RKO (cell line): ENCODE measurements at places on chromosomes 4 and X.

GRCh38 chr4:20017070-20017776, 234.5 kb upstream of the SLIT2 start:
- DNase-seq, result no peak

DNA sequence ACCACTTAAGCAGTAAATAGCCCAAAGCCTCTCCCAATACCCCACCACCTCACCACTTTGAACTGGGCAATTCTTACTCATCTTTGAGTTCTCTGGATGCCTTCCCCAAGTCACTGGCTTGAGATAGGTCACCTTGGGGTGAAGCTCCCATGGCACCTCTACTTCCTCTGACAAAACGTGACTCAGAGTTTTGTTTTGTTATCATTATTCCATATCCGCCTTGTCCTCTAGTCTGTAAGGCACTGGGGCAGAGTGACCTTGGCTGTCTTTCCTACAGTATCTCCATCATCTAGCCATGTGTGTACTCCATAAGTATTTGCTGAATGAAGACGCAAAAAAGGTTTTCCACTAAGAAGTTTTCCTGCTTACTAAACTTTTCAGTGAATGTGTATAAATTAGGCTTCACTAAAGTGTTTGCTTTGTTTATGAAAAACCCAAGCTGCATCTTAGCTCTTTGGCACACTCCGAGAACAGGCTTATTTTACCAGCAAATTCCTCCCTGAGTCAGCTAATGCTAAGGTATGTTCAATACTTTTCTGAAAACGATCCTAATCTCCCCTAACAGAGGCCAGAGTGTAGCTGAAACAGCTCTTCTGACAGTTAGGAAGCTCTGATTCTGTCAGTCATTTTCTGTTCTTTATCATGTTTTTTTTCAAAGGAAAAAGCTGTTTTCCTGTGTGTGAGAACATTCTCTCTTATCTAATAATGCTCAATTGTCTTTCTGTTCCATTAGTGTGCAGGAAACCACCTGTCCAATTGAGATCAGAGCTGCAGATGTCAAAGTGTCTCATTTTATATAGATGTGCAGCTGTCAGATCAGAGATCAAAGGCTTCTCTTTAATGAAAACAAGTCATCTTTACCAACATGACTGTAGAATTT, 30.2 kb upstream of the TSPAN5 start:
- peak; percentile 77 for DNase-seq

DNA sequence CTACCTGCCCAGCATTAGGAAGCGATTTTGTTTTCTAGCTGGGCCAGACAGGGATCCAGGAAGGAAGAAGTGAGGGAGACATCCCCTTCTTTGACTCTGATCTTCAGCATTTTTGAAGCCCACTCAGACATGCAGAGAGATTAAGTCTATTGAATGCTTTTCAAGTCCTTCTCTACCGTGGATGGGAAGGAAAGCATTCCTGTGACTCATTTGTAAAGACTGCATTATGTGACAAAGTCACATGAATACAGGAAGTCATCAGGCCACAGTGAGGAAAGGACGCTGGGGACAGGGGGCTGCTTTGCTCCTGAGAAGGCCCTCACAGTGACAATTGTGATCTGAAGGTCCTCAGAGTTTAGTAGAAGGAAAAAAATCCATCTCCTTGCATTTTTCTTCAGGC, 67.4 kb upstream of the GBA3 start:
- DNase-seq, result no peak

DNA sequence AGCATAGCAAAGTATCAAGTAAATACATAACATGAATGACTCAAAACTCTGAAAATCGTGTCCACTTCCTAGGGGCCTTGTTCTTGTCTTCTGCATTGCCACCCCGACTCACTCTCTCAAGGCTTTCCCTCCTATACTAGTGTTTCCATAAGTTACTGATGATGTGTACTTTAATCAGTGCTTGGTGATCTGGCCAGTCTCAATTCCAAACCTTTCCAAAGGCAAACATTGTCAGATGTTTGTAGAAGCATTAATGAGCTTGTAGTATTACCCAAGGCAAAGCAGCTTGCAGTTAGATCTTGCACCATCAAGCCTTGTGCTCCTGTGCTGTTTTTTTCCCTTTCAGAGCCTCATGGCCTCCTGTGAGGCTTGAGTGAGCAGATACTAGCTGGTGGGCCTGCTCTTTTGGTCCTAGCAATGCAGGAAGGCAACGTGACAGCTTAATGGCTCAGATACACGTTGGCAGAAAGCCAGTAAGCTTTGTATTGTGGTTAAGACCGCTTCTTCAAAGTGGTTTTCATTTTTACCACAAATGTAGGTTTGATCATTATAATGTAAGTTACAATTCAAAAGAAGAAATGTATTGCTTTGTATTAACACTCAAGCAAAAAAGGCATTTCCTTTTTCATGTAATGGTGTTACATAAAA, 51.8 kb downstream of the RBPJ start:
- peak; percentile 14 for DNase-seq

GRCh38 chr4:12562021-12562420, 922.1 kb downstream of the RAB28 start:
- DNase-seq, result no peak

DNA sequence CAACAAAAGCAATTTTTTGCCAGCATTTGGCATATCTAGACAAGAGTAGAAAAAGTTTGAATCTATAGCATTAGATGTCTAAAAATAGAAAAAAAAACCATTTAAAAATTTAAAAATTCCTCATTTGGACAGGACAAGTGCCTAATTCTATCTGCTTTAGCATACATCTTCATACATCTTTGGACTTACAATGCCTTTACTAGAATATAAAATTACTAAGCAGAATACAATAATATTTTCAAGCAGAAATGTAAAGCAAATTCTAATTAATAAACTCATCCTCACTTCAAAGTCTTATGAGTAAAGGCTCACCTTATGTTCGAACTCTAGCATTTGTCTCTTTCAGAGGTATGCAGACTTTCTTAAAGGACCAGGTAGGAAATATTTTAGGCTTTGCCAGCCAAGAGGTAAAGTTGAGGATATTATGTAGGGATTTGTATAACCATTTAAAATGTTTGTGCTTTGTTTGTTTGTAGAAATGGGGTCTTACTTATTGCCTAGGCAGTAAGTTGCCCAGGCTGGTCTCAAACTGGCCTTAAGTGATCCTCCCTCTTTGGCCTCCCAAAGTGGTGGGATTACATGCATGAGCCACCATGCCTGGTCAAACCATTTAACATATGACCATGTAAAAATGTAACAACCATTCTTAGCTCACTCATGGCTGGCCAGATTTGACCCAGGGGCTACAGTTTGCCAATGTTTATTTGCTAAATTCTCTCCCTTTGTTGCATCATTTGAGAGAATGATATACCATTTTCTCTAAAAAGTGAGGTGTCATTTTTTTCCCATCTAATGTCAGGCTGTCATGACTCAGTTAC, 29.1 kb downstream of the UGDH start:
- DNase-seq, result no peak

DNA sequence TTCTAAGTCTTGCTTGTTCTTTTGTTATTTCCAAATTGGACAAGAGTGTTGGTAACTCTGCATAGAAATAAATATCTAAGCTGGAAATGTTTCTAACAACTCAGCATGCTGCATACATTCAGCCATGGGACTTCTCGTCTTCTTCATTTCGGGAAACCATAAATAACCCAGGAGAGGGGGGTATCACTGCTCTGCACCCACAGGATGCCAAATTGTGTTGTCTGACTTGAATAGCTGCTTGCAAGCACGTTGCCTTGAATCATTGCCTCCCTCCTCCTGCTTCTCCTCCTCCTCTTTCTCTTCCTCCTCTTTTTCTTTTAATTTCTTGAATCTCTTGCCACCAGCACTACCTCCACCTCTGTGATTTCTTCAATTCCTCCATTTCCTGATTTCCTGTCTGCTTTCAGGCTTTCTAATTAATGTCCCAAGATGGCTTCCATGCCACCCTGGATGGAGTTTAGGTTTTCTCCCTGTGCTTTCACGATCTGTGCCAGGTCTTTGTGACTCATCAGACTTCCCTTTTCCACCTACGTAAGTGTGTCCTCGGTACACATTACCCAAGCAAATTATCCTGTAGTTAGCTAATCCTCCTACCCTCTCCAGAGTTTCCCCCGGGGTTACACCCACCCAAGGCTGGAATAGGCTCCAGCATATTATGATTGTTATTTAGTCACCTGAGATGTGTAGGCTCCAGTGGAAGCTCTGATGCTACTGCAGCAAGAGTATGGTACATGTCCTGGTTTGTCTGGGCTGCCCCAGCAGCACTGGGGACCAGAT, 122.6 kb upstream of the VCX3B start:
- no peak for DNase-seq

- peak; percentile 56 for DNase-seq
Observed at GRCh38 chr4:27278615-27279375, 418.2 kb downstream of the STIM2 start.

DNA sequence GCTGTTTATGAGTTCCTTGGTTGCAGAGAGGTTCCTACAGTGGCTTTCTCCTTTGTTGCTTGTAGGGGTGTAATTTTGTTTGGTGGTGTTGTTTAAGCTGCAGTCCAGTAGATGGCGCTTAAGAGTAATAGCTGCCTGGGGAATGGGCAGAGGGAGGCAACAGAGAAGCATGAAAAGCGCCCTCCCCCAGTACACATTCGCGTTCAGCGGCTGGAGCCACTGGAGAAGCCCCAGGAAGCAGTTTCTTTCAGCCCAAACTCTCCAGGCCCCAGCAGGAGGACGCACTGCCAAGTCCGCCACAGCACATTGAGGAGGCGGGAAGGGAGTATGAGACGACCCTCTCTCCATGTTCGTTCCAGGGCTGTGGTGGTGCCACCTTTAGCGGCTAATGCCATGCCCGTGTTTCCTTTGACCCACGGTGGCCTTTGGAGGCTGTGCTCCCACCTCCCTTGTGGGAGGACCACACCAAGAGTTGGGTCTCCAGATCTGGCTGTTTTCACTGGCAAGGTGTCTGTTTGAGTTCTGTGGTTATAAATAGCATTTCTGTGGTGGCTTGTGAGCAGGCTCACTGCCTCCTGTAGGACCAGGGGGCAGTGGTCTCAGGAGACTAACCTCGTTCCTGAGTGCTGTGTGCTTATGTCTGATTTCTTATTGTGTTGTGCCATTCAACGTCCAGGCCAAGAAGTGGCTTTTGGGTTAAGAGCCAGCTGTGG, 252.3 kb downstream of the ARHGAP10 start:
- DNase-seq, result peak; percentile 37

- DNase-seq, result no peak
Observed at GRCh38 chrX:14362721-14363120, 166.6 kb upstream of the GLRA2 start.

DNA sequence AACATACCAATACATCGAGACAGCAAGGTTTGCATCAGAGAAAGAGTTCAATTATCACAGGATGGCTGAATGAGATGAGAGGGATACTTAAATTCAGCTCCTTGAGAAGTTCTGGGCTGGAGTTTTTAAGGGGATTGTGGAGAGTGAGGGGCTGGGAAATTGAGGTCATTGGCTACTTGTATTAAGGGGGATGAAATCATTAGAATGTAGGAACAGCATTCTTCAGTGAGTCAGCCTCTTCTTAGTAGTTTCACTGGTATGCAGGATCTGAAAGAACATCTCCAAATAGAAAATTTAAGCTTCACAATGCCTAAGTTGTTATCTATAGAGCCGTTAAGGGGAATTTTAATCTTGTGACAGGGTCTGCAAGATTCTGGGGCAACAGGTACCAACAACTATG, 211.6 kb upstream of the TAPT1 start:
- DNase-seq, result no peak

DNA sequence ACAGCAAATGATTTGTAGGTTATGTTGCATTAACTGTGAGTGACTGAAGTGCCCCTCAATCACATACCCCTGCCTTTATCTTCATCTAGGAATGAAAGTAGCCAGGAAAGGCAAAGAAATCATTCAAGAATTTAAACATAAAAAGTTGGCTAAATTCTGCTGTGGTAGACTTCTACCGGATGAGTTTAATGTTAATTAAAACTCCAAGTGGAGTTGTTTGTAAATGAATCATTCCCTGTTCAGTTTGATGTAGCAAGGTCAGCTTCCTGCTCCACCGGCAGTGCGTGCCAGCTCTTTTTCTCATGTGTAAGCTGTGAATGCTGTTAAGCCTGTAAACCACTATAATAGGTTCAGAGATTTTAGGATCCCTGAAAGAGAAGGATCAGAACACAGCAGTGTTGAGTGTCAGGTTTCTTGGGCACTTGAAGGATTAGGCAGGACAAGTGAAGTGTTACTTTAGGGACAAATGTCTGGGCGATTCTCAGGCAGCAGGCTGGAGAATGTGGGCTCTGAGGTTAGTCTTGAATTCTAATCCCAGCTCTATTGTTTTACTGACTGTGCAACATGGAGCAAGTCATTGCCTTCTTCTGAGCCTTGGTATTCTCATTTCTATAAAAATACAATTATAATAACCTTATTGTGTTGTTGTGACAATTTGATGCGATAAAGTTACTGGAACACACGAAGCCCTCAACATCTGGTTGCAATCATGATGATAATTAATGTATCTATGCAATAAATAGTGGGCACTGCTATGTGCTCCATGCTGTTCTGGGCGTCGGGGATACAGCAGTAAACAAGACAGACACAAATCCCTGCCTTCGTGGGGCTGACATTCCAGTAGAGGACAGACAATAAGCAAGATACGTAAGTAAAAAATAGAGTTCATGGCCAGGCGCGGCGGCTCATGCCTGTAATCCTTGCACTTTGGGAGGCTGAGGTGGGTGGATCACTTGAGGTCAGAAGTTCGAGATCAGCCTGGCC, 112.0 kb downstream of the SHROOM3 start:
- DNase-seq, result peak; percentile 33

GRCh38 chr4:3346146-3346545, 53.3 kb downstream of the RGS12 start:
- peak; percentile 71 for DNase-seq

DNA sequence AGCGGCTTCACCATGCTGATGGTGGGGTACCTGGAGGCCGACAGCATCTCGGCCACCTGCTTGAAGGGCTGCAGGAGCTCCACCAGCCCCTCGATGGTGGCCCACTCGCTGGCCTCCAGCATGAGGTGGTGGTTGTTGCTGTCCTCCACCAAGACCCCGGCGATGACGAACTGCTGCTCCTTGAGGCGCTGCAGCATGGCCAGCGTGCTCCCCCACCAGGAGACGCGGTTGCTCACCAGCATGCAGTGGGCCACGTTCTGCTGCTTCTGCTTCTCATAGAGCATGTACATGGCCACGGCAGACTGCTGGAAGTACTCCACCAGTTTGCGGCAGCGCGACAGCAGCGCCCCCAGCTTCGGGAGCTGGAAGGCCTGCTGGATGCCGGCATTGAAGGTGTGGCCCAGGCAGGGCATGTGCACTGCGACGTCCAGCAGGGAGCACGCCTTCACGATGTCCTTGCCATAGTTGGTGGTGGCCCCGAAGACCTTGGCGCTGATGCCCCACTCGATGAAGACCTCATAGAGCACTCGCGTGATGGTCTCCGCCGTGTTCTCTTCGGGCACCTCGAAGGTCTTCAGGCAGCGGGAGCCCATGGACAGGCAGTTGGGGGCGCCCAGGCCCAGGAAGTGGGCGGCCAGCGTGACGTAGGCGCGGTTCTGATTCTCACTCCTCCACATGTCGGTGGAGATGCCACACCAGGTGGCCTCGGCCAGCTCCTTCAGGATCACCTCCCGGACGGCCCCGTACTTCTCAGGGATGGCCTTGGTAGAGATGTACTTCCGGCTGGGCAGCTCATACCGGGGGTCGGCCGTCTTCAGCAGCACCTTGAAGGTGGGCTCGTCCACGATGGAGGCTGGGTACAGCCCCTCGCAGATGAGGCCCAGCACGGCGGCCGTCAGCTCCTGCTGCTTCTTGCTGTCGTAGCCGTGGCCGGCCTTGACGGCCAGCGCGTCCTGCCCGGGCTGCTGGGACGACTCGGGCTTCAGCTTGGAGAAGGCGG, 11.0 kb downstream of the DHRSX start:
- no peak for DNase-seq

GRCh38 chrX:10135561-10136399, 21.0 kb upstream of the CLCN4 start:
- DNase-seq, result no peak

GRCh38 chrX:65874765-65875164, 165.1 kb downstream of the VSIG4 start:
- no peak for DNase-seq
